Activated CD4-positive, alpha-beta T cell treated with anti-CD3 and anti-CD28 coated beads, Interleukin-2, Interleukin-6, amounts not matched to agents 100 ng/mL and 50 ng/mL, durations not matched to agents 16 hours and 8 hours (primary cell): ENCODE measurements at places on chromosomes 7 and 10.

GRCh38 chr7:33873518-33873917 lies 31.8 kb upstream of the BMPER start:
- no peak for DNase-seq

GRCh38 chr7:130667593-130668257 lies 823 bp downstream of the COPG2 start:
- DNase-seq, result no peak

DNA sequence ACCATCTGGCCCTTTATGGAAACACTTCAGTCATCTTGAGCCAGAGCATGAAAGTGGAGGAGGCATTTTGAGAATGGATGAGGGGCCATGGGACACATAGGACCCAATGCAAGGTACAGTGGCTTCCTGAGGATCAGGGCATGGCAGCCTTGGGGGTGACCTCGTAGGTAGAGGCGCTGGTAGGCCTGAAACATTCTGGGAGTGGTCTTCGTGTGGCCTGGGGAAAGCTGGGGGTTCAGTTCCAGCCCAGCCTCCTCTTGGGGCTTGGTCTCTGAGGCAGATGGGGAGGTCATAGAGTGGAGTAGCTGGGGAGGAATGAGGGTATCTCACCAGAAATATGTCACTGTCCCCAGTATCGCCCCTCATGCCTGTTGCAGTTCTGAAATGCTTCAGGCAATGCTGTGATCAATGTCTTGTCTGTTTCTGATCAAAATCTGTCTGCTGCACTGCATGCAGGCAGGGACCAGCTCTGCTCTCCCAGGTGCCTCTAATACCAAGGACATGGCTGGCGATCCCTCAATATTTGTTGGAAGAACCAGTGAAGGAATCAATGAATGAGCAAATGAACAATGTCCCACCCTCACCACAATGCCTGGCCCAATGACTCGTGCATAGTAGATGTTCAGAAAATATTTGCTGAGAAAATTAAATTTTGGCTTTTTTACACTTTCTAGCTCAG lies 90.9 kb downstream of the CHST15 start:
- DNase-seq, result no peak

DNA sequence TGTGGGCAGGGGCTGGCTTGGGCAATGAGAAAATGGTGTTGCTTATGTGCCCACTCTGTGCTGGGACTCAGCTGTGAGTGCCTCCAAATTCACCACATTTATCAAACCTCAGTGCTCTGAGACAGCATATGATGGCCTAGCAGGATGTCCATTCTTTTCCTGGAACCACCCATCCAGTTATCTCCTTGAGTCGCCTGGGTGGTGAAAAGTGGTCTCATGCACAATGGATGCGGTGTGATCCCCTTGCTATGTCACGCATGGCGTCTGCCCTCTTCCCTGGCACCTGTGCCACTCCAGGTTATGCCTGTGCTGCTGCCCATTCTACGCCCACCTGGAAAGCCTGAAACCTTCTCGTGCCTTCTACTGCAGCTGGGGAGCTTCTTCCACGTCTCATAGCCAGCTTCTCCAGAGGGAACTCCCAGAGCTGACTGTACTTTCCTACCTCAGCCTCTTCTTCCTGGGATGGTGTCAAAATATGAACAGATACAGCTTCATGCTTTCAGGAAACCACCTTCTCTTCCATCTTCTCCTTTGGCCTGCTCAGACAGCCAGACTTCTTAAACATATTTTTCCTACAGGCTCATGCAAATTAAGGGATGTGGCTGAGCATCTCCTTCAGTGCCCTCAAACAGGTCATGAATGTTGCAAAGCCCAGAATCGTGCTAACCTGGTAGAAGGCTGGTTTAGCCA lies 147.3 kb downstream of the PFKFB3 start:
- no peak for DNase-seq

DNA sequence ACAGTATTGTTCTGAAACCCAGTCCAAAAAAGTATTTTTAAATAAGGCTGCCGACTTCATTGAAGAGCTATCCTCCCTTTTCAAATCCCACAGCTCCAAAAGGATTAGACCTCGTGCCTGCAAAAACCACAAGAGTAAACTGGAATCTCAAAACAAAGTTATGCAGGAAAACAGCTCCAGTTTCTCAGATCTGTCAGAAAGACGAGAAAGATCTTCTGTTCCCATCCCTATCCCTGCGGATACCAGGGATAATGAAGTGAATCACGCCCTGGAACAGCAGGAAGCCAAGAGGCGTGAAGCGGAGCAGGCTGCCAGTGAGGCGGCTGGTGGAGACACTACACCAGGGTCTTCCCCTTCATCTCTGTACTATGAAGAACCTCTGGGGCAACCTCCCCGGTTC lies 12.6 kb downstream of the MYPN start:
- DNase-seq, result no peak

DNA sequence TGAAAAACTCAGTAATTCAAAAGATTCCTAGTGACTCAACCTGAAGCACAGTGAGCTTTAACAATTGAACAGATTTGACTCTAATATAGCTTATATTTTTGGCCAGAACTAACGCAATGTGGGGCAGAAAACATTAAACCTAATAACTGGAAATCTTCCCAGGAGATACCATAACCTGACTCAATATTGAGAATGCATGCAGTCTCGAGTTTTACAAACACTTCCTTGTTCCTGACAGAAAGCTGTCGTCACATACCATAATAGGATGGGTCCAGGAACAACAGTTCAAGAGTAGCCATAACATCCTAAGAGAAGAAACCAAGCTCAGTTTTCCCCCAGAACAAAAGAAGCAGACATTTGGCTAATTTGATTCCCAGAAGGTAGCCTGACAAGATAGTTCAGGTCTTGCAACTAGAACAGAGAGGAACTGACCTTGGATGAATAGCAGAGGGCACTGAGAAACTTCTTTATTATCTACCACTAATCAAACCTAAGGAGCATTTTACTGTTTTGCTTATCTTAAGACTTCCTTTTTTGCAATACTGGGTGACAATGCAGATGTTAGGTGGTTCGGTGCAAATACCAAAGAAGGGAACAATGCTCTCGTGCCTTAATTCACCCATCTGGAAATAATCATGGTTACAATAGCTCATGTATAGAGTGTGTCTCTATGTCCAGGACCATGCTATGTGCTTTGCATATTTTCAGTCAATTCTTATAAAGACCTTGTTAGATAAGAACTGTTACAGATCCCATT lies 38.6 kb upstream of the ACSL5 start:
- no peak for DNase-seq

DNA sequence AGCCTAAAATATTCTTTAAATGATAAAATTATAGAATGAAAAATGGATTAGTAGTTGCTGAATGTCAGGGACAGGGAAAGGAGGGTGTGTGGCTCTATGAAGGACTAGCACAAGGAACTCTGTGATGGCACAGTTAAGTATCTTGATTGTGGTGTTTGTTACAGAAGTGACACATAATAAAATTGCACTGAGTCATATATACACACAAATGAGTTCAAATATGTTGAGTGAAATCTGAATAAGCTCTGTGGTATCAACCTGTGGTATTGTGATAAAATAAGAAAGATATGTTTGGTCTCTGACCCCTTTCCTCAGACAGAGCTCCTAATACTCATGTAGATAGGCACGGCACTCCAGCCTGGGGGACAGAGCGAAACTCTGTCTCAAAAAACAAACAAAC lies 181.5 kb upstream of the TRIM24 start:
- no peak for DNase-seq

- DNase-seq, result no peak
These were observed 23.5 kb upstream of the ABLIM1 start for GRCh38 chr10:114681542-114681941.

DNA sequence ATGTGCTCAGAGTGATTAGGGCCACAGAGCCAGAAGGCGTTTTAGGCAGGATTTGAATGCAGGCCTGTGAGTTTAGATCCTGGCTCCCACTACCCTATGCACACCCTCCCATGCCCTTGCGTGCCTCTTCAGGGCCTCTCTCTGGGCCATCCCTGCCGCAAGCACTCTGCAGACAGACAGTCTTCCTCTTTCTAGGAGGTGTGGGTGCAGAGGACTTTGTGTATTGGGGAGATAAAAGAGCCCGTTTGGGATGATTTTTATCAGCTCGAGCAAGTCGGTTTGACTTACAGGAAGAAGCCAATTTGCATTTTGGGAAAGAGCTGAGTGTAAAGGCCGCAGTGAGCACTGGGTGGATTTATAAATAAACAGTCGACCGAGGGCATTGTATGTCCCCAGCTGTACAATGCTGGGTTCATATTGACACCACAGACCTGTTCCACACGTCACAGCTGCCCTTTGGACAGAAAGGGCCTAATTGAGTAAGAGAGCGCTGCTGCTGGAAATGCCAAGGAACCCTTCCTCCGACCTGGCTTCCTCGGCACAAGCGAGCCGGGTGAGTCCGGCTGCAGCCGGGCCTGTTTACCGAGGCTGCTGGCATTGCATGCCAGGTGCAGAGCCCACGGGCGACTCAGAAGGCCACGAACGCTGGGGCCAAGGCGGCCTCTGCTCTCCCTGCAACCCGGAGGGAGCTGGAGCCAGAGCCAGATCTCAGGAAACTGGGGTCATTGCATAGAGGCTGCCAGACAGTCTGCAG lies 25.1 kb downstream of the ZMIZ1 start:
- DNase-seq, result no peak

- no peak for DNase-seq
These were observed 77.1 kb upstream of the PRKCQ start for GRCh38 chr10:6657196-6657595.

DNA sequence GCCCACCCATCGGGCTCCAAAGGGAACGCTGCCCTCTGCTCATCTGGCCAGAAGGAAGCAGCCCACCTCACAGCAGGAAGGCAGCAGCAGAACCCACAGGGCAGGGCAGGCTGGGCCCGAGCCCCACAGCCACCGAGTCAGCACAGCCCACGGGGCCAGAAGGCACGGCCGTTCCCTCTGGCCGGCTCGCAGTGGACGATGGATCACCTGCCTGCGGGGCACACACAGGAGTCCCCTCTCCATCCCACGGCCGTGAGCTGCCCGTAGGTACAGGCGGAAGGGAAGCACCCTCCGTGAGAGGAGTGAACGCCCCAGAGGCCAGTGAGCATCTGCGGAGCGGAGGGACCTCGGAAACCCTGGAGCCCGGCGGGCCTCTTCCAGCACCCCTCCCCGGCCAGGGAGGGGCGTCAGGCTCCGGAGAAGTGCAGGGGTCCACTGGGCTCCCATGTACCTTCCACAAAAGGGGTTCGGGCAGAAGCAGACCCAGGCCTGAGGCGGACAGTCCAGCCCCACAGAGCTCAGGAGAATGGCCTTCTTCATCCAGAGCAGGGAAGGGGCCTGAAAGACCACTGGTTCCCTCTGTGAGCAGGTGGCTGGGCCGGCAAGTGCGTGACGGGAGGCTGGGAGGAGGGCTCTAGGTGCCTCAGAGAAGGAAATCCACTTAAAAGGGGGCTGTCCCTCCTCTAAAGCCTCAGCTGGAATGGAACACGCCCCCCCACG lies 11.7 kb downstream of the NUDT1 start:
- no peak for DNase-seq

DNA sequence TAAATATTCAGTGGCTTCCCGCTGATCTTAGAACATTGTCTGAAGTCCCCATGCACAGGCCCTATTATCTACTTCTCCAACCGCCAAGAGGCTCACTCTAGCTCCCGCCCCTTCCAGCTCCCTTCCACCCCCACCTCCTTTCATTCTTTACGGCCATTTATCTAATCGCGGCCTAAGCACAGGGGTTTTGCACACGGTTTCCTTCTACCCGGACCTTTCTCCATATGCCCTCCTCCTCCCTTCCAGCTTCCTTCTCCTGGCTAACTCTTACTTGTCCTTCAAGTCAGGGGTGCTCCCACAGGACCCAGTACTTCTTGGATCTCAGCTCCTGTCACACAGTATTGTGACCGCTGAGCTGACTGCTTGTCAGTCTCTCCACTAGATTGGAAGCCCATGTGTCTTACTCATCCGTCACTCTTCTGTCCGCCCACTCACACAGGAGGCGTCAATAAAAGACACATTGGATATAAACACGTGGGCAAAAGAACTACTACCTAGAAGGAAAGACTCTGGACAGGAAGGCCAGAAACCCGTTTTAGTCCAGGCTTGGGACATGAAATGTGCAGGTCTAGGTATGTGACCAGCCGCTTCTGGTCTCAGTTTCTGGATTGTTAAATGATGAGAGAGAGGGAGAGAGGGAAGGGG lies 20.2 kb upstream of the HPS1 start:
- DNase-seq, result no peak

- DNase-seq, result no peak
These were observed 41.9 kb downstream of the ADAMTS14 start for GRCh38 chr10:70714245-70714644.

DNA sequence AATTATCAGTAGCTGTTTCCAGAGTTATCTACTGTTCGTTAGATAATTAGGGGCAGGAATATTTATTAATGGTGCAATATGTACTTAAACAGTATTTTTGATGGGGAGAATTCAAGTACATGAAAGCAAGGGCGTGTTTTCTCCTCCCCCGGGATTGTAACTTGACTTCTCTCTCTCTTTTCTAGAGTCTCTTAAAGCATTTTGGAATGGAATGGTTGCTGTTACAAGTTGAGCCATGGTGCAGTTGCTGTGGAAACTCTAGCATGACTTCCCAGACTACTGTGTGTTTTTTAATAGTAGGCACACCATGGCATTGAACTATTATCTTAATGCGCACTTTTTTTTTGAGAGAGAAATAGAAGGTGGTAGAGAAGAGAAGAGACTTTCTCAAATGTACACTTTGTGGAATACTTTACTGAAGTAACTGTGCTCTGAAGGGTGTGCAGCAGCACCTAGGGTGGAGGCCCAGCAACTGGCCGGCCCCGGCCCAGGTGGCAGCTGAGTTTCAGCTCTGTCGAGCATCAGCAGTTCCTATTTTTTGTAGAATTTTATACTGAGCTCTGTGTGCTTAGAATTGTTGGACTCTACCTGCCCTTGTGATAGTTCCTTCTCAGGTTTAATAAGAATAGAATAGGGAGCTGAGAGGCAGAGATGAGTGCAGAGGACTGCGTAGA lies 64.4 kb downstream of the CCNY start:
- DNase-seq, result no peak
